Putamen (tissue), 1 donor: ENCODE measurements at places on chromosomes 1 and 21.

- DNase-seq, result no peak
Observed at GRCh38 chr1:232627171-232627570, 2.8 kb downstream of the SIPA1L2 start.

- DNase-seq, result no peak
Observed at GRCh38 chr1:150973836-150974579, 627 bp downstream of the CERS2 start.

DNA sequence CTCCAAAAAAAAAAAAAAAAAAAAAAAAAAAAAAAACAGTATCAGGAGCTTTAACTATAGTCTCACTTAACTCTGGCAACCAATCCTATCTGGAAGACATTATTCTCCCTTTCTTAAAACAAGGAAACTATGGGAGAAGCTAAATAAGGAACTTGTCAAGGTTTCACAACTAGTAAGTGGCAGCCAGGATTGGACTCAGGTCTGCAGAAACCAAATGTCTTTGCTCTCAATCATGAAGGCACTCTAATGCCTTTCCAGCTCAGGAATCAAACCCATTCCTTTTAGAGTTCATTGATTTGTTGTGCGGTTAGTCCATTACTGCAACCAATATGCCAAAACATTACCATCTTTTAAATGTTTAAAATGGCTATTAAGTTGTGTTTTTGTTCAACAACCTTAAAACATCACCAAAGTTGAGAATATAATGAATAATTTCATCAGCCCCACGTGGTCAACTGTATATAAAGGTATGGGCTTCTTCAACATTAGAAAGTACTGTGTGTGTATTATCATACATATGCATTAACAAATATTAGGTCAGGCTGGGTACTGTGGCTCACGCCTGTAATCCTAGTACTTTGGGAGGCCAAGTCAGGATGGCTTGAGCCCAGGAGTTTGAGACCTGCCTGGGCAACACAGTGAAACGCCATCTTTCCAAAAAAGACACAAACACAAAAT is 1.5 kb downstream of the EPRS1 start:
- no peak for DNase-seq

DNA sequence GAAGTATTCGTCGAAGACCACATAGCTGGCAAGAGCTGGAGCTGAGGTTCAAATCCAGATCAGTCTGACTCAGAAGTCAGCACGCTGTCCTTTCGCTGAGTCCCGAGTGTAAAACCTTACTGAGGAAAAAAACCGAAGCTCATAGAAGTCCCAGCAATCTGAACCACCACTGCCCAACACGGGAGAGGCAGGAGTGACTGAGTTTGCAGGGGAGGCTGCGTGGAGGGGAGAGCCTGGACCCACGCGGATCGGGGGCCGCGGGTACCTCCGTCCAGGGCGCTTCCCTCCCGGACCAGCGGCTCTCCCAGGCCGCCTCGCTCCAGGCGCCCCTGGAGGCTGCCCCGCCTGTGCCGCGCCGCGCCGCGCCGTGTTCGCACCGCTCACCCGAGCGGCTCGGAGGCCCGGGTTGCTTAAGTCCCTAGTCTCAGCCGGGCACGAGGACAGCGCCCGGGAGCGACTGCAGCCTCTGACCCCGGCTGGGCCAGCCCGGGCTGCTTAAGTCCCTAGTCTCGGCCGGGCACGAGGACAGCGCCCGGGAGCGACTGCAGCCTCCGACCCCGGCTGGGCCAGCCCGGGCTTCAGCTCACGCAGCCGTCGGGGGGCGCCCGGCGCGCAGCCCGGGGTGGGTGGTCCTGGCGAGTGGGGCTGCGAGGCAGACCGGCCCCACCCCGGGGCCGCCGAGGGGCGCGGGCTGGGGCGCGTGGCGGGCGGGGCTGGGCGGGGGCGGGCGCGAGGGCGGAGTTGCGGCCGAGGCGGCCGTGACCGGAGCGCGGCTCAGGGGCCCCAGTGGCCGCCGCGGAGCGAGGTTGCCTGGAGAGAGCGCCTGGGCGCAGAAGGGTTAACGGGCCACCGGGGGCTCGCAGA is at the start of gene ADAMTSL4:
Gene ADAMTSL4, plus strand, starts transcription at position 777 of the 864 bp plus-strand sequence. CDS start 2,881 bp downstream, outside the sequence.
- DNase-seq, result no peak

DNA sequence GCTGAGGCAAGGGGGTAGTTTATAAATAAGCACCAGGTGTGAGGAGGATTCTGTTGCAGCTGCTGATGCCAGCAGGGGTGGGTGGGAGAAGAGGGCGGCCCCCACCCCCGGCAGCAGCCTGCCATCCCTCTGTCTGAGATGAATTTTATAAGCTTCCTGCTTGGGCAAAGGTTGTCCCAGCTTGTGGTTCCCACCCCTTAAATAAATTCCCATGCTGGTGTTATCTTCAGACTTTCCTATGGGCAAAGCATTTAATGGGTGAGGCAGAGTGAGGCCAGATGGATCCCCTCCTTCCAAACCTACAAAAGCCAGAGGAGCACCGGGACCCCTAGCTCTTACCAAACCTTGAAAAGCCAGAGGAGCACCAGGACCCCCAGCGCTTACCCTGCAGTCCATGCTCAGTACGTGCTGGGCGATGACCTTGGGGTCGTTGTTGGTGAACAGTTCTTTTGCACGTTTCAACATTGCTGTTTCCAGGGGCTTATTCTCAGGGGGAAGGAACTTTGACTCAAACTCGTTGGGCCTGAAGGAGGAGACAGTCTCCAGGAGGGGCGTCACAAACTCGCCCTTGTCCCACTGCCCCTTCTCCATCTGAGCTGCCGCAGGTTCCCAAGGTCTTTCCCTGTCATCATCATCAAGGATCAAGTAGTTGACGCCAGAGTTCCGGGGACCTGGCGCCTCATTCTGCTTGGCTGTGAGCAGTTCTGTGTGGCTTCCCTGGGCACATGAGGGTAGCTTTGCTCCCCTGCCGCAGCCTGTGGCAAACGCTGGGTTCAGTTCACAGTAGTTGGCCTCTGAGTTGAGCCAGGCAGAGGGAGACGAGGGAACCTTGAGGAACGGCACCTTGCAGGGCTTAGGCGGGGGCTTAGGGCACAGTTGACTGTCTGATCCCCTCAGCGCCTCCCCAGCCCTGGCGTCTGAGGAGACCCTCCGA is 99.5 kb downstream of the BCAR3 start:
- DNase-seq, result no peak

DNA sequence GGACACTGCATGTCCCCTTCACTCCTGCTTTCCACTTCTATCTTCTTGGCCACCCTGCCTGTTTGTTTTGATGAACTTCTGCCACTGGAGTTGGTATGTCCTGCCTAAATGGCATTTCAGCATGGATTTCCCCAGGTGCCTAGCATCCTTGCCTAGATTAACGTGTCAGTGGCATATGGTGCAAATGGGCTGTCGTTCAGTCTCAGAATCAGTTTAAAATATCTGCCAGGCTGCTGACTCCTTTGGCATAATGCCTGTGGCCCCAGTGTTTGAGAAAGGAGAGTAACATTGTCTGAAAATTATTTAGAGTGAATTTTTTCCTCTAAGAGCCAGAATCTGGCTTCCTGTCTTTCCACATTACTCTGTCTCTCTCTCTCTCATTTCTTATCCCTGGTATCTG is 64.9 kb upstream of the BARHL2 start:
- no peak for DNase-seq

GRCh38 chr1:28249013-28249865 is 10.1 kb upstream of the SESN2 start:
- DNase-seq, result no peak
